Germinal center (tissue), 1 donor: ENCODE measurements at places on chromosomes 5 and 9.

DNA sequence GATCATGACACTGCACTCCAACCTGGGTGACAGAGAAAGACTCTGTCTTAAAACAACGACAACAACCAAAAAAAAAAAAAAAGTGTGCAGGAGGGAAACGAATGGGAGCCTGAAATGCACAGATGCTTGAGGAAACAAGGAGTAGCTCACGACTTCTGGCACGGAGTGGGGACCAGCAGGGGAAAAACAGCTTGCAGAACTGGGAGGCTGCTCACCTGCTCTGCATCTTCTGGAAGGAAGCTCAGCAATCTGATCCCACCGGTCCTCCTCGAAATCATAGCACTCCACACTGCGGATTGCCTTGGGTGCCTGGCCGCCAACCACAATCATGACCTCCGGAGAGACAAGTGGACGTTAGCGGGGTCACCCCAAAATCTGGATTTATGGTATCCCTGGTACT is 96.2 kb downstream of the KLHL3 start:
- DNase-seq = no peak

DNA sequence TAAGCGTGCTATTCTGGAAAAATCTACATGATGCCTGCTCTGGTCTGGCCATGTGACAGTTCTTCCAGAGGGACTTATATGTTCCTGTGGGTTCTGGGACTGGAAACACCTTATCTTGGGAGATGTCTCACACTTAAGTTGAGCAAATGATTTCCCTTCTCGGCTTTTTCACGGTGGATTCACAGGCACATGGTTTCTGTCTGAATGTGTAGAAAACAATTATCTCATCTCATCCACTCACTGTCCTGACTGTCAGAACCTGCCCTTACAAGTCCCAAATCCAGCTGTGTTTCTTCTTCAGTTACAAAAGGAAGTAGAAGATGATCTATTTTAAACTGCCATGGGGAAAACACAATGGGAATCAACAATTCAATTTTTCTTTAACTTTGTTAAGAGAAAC is 184.0 kb downstream of the SYK start:
- DNase-seq = no peak

DNA sequence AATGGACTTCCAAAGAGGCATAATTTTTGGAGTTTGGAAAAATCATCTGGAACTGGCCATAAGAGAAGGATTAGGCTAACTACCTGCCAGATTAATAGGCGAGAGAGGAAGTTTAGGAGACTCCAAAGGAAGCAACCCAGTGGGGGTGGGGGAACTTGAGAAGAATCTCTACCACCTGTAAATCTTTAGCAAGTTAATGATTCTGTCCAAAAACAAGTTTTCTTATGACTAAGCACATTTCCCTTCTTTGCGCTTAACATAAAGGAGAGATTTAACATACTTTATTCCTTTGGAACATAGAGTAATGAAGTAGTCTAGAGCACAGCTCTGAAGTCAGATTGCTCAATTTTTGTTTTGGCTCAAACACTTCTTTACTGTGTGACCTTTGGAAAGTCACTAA is 58.2 kb upstream of the PAPPA start:
- DNase-seq = no peak

GRCh38 chr5:135108992-135109391 is 75.0 kb upstream of the PITX1 start:
- no peak for DNase-seq

GRCh38 chr5:52392321-52392720 is 395.4 kb upstream of the ITGA1 start:
- DNase-seq = no peak

GRCh38 chr5:2109566-2109965 is 226.8 kb upstream of the IRX4 start:
- no peak for DNase-seq

DNA sequence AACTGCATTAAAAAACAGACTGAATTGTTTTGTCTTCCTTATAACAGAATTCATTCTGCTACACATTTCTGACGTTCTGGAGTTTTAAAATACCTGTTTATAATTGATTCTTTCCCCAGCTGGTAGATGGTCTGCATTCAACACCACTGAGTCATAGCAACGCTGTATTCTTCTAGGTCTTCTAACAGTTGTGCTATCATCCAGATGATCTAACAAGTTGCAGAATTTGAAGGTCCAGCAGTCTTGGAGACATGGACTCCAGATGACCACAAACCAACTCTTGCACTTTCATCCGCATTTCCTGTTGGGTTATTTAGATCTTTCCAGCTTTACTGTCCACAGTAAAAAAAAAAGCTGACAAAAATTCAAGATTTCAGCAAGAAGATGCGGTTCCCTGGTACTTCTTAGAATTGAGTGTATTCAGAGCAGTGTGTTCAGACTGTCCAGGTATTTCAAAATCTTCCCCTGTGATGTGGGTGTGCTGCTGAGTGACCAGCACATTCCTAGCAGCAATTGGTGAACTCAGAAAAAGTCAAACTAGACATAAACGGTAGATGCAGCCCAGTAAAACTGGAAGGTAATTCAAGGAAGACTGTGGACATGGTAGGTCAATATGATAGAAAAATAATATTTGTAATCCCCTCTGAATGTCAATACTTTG is 50.2 kb downstream of the CSNK1A1 start:
- no peak for DNase-seq

DNA sequence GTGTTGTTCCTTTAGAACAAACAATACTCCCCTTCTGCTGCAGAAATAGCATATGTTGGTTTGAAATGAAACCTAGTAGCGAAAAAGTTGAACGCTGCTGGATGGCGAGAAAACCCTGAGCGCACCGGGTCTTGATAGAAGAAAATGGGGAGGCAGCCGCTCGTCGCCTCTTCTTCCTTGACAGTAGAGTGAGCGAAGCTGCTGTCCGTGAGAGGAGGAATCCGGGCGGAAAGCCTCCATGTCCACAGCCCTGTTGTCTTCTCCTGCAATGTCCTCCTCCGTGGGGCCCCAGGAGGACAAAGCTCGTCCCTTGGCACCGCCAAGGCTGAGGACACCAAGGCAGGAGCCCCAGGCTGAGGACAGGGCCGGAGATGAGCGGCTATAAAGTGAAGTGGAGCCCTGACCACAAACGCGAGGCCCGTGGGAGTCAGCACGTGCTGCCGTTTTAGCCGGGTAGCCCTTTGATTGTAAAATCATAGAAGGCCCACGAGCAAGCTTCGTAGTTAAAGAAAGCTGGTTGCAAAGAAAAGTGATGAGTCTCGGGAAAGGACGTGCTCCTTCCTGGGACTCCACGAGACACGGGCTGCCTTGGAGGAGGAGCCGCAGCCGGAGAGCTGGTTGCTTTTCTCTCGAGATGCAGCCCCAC is 35.6 kb downstream of the MRPL36 start:
- no peak for DNase-seq

DNA sequence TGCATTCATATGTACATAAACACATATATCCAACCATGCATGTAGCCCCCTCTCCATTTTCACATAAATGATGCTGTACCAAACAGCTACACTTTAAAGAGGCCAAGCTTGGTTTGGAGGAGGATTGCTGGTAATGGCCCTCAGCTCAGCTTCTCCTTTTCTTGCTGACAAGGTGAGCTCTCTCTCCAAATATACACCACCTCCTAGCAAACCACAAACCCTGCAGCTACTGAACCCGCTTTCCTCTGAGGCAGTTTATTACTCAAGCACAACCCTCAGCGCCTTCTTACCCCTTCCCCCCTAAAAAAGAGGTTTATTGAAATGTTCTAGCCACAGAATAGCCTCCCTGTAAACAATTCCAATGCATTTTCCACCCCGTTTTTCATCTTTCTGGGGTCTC is 54.0 kb downstream of the ALG2 start:
- DNase-seq = no peak

GRCh38 chr5:177382423-177383029 is 1.7 kb upstream of the SLC34A1 start:
- DNase-seq = no peak

- no peak for DNase-seq
Observed at GRCh38 chr5:122545986-122546385, 228.9 kb upstream of the SNX2 start.

- DNase-seq = no peak
Observed at GRCh38 chr5:148259288-148259687, 9.3 kb upstream of the SPINK13 start.

DNA sequence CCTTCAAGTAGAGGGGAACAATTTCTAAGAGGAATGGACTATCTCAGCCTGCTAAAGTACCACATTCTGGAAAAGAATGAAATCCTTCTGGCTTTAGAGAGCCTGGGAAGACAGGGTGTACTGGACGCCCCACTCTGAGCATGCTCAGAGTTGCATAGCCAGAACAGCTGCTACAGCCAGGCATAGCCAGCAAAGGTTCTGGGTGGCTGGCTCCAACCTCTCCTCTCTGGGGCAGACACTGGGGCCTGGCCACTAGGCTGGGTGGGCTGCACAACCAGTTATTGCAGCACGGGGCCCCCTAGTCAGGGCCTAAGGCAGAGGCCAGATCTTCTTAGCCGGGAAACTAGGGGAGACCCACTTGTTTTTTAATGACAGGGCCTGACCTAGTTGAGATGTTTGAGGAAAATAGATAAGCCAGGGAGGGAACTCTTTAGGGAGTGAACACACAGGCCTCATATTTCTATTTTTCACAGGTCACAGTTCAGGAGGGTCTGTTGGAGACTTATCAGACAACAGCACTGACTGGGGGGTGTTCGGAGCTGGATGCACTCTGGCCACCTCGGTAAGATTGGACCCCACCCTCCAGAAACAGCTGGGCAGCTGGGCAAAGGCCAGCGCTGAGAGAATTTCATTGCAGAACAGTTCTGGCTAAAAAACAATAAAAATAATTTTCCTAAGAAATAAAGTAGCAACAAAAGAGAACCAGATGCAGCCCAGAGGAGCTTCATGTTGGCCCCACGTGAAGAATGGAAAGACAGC is 142.9 kb downstream of the LPAR1 start:
- no peak for DNase-seq

- DNase-seq = no peak
Observed at GRCh38 chr5:149490599-149491485, 60.4 kb downstream of the CSNK1A1 start.

- no peak for DNase-seq
Observed at GRCh38 chr9:109975574-109976295, 195.7 kb downstream of the PALM2AKAP2 start.

DNA sequence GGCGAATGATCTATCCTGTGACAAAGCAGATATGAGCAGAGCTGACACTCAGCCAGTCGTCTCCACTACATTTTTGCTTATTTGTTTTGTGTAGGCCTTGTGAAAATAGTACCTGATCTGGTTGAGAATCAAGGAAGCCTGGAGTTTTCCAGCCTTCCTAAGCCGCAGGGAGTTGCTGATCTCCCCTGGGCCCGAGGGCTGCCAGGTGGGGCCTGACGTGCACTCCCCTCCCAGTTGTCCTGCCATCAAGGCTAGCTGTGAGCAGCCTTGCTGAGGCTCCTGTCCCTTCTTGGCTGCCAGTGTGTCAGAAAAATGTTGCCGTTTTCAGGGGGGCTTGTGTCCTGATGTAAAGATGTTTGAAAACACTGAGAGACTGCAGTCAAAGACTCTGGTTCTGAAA is 102.4 kb downstream of the SMARCA2 start:
- no peak for DNase-seq
